ENCODE measurements at places on chromosomes 11 and 22.

DNA sequence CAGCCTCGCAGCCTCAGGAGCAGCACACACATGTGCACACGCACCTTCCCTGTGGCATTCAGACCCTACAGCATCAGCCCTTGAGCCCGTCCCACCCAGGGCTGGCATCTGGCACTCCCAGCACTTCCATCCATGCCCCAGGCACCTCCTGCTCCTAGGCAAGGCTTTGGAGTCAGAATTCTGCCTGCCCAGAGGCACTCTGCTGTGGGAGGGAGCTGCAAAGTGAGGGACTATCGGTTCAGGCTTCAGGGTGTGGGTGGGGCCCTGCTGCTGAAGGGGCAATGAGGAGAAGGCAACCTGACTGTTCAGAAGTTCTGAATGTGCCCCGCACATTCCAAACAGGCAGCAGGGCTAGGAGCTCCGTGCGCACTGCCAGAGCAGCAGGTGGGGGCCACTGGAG is 39.7 kb downstream of the NECTIN1 start:
- no peak for DNase-seq

GRCh38 chr22:46484861-46485595 is 52.4 kb downstream of the CELSR1 start:
- no peak for DNase-seq

- DNase-seq: peak; percentile 87
These were observed 3.8 kb upstream of the ADORA2A start for GRCh38 chr22:24423519-24424000.

DNA sequence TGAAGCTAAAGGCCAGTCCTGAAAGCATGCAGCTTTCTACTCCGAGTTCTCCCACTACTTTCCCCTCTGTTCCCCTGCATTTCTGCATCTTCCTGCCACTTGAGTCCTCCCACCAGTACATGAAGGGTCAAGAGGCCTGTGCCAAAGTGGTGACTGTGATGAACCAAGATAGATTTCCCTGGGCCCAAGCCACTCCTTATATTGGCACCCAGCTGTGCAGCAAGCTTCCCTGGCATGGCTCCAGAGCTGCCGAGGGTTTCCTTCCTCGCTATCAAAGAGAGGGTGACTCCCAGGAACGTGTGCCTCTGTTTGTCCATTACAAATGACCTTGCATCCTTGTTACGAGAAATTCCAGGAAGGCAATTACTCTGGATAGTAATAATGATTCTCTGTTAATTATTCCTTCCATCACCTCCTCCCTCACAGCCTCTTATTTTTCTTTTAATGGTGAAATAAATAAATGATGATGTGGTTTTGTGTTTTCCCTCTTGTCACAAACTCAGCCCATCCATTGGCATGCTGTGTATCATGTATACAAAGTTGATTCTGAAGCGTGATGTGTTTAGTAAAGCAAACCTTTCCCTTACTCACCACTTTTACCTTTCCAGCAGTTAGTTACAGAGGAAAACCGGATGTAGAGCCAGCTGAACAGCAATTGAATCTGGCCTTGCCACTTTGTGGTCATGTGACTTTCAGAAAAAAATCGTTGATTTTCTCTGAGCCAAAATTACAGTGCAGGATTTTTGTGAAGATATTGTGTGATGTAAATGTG is 8.3 kb downstream of the SRSF8 start:
- no peak for DNase-seq

- no peak for DNase-seq
These were observed 22.8 kb upstream of the TFIP11 start for GRCh38 chr22:26534874-26535602.

GRCh38 chr22:43488031-43488866 is 76.4 kb downstream of the MPPED1 start:
- DNase-seq: no peak

- no peak for DNase-seq
These were observed 122.2 kb downstream of the COMMD9 start for GRCh38 chr11:36167073-36167472.

DNA sequence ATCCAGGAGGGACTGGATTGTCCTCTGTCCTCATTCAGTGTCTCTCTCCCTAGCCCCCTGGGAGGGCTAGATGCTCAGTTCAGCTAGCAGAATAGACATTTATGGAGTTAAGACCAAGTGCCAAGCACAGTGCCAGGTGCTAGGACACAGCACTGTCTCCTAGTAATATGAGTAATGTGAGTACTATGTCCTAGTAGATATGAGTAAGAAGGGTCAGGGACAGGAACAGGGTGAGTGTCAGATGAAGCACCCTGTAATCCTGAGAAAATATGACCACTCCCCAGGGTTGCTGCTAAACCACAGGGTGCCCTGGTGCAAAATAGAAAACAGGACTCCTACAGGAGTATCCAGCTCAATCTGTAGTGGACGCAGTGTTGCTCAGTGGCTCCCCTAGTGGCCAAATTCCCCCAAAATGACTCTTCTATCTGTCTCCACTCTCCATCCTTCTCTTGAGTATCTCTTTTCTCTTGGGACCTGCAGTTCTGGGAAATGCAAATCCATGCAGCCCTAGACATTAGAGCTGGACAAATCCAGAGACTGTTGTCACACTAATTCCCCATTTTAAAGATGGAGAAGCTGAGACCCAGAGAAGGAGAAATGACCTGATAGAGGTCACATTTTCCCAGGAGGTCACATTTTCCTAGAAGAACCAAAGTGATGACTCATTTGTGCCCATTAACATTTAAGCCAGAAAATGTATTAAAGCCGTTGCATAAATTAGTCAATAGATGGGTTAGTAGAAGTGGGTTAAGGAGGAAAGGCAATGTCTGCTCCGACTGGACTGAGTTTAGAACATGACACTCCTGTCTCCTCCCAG is 214.3 kb downstream of the NXPE2 start:
- no peak for DNase-seq

DNA sequence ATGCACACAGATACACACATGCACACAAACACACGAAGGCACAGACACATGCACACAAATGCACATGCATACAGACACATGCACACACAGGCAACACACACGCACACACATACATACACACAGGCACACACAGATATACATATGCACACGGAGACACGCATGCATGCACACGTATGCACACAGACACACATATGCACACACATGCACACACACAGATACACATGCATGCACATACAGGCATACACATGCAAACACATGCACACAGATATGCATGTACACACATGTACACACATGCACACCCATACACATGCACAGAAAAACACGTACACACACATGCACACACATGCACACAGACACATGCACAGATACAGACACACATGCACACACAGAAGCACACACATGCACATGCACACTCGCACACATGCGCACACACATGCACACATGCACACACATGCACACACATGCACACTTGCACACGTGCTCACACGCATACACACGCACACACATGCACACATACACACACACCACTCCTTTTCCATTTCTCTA is 70.8 kb upstream of the ALDH3B2 start:
- no peak for DNase-seq

GRCh38 chr11:33064033-33064825 is 24.9 kb downstream of the TCP11L1 start:
- no peak for DNase-seq

DNA sequence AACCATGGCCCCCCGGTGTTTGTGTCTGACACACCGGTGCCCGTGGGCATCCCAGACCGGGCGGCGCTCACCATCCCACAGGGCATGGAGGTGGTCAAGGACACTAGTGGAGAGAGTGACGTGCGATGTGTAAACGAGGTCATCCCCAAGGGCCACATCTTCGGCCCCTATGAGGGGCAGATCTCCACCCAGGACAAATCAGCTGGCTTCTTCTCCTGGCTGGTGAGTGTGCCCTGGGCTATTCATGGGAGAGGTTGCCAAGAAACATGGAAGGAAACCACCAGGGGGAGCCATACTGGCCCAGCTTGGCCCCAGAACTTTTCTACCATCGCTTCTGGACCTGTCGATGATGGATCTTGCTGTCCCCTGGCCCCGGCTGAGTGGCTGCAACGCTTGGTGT is 36.5 kb downstream of the PRDM11 start:
- no peak for DNase-seq

DNA sequence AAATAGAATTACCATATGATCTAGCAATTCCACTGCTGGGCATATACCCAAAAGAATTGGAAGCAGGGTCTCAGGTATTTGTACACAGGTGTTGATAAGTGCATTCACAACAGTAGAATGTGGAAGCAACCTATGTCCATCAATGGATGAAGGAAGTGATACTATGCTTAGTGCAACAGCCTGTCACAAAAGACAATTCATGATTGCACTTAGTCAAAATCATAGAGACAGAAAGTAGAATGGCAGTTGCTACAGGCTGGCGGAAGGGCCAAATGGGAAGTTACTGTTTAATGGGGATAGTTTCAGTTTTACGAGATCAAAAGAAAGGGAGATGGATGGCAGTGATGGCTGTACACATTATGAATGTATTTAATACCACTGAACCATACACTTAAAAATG is 42.0 kb downstream of the SGSM3 start:
- DNase-seq: no peak

DNA sequence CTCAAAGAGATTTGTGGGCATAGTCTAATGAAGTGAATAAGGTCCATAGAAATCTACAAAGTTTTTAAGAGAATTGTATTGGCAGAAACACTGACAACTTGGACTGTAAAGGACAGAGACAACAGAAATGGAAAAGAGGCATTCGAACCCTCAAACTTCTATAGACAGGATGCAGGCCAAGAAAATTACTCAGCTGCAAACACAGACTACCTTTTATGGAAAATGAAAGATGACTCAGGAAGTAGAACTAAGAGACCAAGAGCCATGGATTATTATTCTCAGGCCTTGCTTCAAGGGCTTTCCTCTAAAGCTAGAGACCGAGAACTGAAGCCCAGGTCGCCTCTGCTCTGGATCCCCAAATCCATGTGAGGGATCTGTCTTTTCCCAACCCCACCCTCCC is 3.8 kb upstream of the PELI3 start:
- DNase-seq: no peak

DNA sequence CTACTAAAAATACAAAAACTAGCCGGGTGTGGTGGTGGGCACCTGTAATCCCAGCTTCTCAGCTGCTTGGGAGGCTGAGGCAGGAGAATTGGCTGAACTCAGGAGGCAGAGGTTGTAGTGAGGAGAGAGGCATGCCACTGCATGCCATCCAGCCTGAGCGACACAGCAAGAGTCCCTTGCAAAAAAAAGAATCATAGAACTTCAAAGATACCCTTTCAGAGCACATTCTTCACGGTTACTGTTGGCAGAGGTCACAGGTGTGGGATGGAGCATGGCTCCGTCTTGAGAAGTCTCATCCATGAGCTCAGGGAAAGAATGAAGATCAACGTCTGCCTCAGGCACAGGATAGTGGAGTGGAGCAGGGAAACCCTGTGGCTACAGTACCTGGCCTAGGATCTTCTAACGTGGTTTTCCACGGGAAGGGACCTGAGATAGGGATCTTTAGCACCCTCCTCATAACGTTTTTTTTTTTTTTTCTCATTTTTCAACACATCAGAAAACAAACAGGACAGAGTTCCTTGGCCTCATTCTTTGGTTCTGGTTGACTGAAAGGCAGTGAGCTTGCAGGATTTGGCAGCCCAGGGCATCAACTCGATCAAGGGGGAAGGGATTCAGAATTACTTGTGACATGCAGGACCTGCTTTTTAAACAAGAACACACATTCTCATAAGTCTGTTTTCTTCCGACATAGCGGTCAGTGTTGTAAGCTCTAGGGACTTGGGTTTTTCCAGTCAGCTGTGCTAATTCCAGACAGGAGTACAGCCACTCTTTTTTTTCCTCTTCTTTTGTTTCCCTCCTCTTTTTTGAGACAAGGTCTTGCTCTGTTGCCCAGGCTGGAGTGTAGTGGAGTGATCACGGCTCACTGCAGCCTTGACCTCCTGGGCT is 22.8 kb downstream of the F2 start:
- no peak for DNase-seq

DNA sequence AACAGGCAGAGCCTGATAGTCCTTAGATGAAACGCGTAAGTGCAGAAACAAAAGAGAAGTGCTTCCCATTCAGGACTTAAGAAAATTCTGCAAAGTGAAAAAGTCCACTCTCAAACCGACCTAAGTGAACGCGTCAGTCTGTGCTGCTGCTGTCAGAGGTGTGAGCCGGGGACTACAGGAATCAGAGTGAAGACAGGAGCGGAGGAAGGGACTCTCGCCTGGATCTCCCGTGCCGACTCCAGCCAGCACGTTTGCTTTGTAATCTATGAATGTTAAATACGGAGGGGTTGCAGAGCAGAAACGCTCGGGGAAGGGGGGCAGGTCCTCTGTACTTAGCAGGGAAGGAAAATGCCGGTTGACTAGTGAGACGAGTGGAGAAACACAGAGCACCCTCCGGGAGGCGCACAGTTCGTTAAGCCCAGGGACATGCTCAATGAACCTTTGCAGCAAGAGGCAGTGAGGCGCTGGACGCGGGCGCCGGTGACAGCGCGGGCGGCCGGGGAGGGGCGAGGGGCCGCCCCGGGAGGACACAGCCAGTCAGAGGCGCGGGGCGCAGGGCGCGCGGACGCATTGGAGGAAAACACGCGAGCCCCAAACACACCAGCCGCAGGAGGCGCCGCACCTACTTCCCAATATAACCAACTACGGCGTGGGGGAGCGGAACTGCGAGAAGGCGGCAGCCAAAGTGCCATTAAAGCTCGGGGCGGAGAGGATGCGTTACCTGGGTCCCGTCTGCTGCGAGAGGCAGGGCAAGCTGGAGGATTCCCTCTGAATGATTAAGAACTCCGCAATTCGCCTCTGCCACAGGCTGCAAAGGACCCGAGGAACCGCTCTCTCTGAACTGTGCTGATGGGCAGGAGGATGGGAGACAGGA is at the start of gene CNTN5:
Gene CNTN5 (plus strand): TSS at position 598 of the 874 bp plus-strand sequence.
- no peak for DNase-seq

DNA sequence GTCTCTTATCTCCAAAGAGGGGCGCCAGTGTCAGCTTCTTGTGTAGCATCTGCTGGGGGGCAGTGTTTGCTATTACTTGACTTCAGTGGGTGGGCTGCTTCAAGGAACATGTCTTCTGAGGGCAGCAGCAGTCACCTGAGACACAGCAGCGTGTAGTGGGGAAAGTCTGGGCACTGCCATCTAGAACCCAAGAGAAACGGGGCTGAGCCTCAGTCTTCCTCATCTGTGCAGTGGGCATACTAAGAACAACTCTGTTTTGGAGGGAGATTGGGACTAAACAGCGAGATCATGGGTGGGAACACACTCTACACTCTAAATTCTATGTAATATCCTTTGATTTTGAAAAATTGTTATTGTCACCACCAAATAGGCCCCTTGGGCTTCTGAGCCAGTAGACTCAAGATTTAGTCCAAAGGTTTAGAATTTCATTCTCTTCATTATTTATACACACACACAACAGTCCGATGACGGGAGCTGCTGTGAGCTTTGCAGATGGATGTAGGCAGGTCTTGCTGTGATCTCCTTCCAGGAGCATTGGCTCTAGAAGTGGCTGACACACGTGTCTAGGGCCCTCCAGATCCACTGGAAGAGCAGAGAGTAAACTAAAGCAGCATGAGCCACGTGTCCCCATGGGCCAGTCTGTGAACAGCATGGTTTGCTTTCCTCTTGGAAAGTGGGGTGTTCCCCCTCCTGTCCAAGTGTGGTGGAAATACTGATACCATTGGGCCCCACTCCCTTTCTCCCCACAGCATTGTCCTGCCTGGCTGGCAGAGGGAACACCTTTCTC is 51.8 kb downstream of the TRAF6 start:
- no peak for DNase-seq

- DNase-seq: no peak
These were observed 11.1 kb upstream of the TPBGL start for GRCh38 chr11:75229466-75229865.

All from activated CD4-positive, CD25-positive, alpha-beta regulatory T cell treated with anti-CD3 and anti-CD28 coated beads, Interleukin-2, amount 50 U/mL, for 72 hours (primary cell).